ENCODE measurements at places on chromosomes 3 and 15. TPM values are rescaled to one million over a fixed set of nuclear protein-coding genes. Genes with fewer than 3 reads are reported as not detected.

The GOLGA8Q gene
- 1.8 TPM for total RNA-seq

The GOLGA8J gene
- 0.39 TPM for total RNA-seq

The RBP2 gene
- not detected for total RNA-seq

The SLC9C1 gene
- total RNA-seq, result 0.50 TPM

The CPEB1 gene
- total RNA-seq, result 11.0 TPM

The CCDC13 gene
- total RNA-seq, result 2.7 TPM

The VIPR1 gene
- total RNA-seq, result 2.2 TPM

The SLC6A20 gene
- total RNA-seq, result 19.0 TPM

The RAB8B gene
- total RNA-seq, result 104 TPM

All from spinal cord (tissue), 10 donors.